ENCODE measurements at places on chromosomes 11 and 22. TPM values are rescaled to one million over a fixed set of nuclear protein-coding genes. Genes with fewer than 3 reads are reported as not detected.

- H3K4me1 ChIP-seq, result no peaks in the 10 kb centered on the region
- H3K27me3 ChIP-seq, result no peaks in the 10 kb centered on the region
- no peak overlapping the region for H3K27ac ChIP-seq
- no peak for DNase-seq
- H3K36me3 ChIP-seq, result no peaks in the 10 kb centered on the region
- H3K4me3 ChIP-seq, result no peak overlapping the region
Observed at GRCh38 chr11:12769834-12770345, 95.7 kb downstream of the TEAD1 start.

GRCh38 chr22:32849501-32849900 is 48.0 kb downstream of the TIMP3 start:
- no peaks in the 10 kb centered on the region for H3K4me1 ChIP-seq
- no peak overlapping the region for H3K27ac ChIP-seq
- no peaks in the 10 kb centered on the region for H3K27me3 ChIP-seq
- H3K36me3 ChIP-seq, result no peaks in the 10 kb centered on the region

DNA sequence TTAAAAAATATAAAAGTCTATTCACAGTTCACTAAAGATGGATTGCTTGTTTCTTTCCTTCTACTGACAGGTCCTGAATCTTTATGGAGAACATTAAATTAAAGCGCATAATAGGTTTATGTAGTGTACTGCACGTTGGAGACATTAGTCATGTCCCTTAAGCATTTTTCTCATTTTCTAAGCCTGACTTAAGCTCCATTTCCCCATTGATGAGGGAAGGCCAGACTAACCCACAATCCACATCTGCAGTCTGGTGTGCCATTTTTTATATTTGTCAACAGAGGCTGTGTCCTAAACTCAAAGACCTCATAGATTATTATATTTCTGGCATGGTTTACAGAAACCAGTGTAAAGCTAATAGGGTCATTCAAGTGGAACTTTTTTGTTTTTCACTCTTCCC is 39.9 kb downstream of the CADM1 start:
- H3K27ac ChIP-seq, result no peak overlapping the region
- H3K4me1 ChIP-seq, result no peaks in the 10 kb centered on the region
- no peaks in the 10 kb centered on the region for H3K27me3 ChIP-seq
- DNase-seq, result no peak
- H3K36me3 ChIP-seq, result no peaks in the 10 kb centered on the region
- no peak overlapping the region for H3K4me3 ChIP-seq

DNA sequence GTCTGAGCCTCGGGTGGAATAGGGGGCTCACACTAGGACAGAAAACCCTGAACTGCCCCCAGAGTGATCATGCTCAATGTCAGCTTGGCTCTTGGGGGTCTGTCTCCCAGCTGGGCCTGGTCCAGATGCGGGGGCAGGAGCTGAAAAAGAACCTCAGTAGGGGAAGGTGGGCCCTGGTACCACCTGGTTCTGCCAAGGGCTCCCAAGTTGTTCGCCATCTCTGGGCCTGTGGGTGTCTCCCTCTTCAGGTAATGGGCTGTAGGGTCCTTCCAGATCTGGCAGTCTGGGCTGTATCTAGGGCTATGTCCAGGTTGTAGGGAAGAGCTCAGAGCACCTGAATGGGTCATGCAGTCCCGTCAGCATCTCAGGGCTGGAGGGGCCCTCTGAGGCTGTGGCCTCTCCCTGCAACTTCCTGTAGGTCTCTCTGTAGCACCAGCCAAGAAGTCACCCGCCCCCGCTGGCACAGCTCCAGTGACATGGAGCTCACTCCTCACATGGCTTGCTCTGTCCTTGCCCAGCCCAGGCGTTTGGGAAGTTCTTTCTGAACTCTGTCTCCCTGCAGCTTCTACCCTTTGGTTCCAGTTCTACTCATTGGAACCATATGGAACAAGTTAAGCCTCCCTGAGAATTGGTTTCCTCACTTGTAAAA is 33.0 kb upstream of the SOX10 start:
- no peak overlapping the region for H3K27ac ChIP-seq
- H3K36me3 ChIP-seq, result no peaks in the 10 kb centered on the region
- H3K27me3 ChIP-seq, result no peaks in the 10 kb centered on the region
- no peak for DNase-seq
- H3K4me1 ChIP-seq, result no peaks in the 10 kb centered on the region

DNA sequence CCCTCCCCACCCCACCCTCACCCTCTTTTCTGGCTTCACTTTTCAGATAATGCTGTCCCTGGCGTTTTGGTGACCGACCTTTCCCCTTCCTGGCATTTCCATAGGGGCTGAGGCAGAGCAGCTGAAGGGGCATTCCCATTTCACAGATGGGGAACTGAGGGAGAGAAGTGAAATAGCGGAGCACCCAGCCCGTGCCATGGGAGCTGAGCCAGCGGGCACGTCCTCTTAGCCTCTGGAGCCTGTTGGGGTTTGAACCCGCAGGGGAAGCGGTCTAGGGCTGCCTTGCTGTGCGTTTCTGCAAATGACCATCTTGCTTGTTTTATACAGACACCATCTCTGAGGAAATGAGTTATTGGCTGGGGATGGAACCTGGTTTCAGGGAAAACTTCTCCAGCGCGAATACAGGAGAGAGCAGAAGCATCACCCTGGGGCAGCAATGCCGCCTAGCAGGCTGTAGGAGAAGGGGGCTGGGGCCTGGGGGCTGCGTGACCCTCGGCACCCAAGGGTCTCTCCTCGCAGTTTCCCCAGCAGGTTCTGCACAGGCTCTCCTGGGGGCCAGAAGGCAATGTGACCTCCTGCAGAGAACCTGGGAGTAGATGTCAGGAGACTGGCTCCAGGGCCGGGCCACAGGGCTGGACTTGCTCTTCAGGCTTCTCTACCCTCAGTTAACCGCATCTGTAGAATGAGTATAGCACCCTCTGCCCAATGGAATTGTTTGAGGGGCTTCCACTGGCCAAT is 1.5 kb downstream of the PTPRJ start:
- H3K36me3 ChIP-seq, result no peaks in the 10 kb centered on the region
- H3K27ac ChIP-seq, result peak overlapping the region; percentile 87
- H3K4me1 ChIP-seq, result peaks cover 59% of the 10 kb centered on the region
- H3K4me3 ChIP-seq, result peak overlapping the region; percentile 92
- H3K27me3 ChIP-seq, result no peaks in the 10 kb centered on the region
- peak; percentile 88 for DNase-seq

DNA sequence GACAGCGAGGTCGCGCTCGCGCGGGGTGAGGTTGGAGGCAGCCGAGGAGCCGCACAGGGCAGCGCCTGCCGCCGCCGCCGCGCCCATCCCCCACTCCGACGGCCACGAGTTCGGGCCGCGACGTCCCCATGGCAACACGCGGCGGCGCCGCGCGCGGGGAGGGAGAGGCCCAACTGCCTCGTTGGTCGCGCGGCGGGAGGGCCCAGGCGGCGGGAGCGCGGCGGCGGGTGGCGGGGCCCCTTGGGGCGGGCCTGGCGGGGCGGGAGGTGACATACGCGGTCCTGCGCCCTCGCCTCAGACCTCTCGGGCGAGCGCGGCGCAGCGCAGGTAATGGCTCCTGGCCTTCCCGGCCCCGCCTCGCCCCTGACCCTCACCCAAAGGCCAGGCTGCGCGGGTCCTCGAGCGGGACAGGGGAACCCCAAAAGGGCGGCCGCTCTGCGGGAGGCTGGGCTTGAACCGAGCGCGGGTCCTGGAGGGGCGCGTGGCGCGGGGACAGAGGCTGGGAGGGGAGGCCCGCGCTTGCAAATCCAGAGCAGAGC is at the start of gene DEUP1:
TSS of gene DEUP1 (plus strand) at position 297 of the 539 bp plus-strand sequence. CDS start 1,518 bp downstream, outside the sequence.
- DNase-seq, result peak; percentile 72
- H3K4me3 ChIP-seq, result peak within 1 kb of the TSS; percentile 17
- H3K4me1 ChIP-seq, result no peaks in the 10 kb centered on the region
- no peak within 1 kb of the TSS for H3K27ac ChIP-seq
- H3K27me3 ChIP-seq, result peaks cover 10% of the 10 kb centered on the region

- H3K27ac ChIP-seq, result no peak overlapping the region
- H3K36me3 ChIP-seq, result no peaks in the 10 kb centered on the region
- no peaks in the 10 kb centered on the region for H3K4me1 ChIP-seq
- H3K4me3 ChIP-seq, result no peak overlapping the region
- H3K27me3 ChIP-seq, result no peaks in the 10 kb centered on the region
Observed at GRCh38 chr11:100929377-100929776, 200.2 kb downstream of the PGR start.

- no peak overlapping the region for H3K4me3 ChIP-seq
- DNase-seq, result peak; percentile 93
- H3K36me3 ChIP-seq, result no peaks in the 10 kb centered on the region
- no peaks in the 10 kb centered on the region for H3K27me3 ChIP-seq
- H3K27ac ChIP-seq, result peak overlapping the region; percentile 85
Observed at GRCh38 chr22:22928666-22929380, 41.2 kb downstream of the IGLL5 start.

GRCh38 chr11:75816561-75817239 is 1.7 kb downstream of the UVRAG start:
- no peaks in the 10 kb centered on the region for H3K27me3 ChIP-seq
- H3K27ac ChIP-seq, result peak overlapping the region; percentile 93
- H3K4me1 ChIP-seq, result peaks cover 75% of the 10 kb centered on the region
- no peaks in the 10 kb centered on the region for H3K36me3 ChIP-seq
- H3K4me3 ChIP-seq, result peak overlapping the region; percentile 69
- DNase-seq, result no peak

- H3K4me3 ChIP-seq, result no peak overlapping the region
- H3K27ac ChIP-seq, result no peak overlapping the region
- DNase-seq, result no peak
- H3K36me3 ChIP-seq, result no peaks in the 10 kb centered on the region
- no peaks in the 10 kb centered on the region for H3K27me3 ChIP-seq
Observed at GRCh38 chr11:61602775-61603569, 22.1 kb upstream of the SYT7 start.

DNA sequence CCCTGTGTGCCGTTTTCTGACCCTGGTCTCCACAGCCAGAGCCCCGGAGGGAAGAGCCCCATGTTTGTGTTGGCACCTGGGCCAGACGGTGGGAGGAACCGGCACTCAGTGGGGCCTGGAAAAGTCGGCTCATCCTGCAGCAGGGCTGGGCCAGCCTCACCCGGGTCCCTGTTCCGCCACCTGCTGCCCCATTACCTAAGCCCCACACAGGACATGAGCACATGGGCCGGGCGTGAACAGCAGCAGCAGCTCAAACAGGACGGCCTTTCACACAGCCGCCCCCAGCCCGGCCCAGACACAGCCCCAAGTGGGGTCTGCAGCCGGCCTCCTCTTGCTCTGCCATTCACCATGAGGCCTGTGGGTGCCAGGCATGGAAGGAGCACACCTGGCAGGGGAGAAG is 302.4 kb downstream of the MN1 start:
- no peaks in the 10 kb centered on the region for H3K4me1 ChIP-seq
- no peak overlapping the region for H3K27ac ChIP-seq
- no peak for DNase-seq
- no peaks in the 10 kb centered on the region for H3K36me3 ChIP-seq
- no peaks in the 10 kb centered on the region for H3K27me3 ChIP-seq

- no peak overlapping the region for H3K4me3 ChIP-seq
- no peaks in the 10 kb centered on the region for H3K36me3 ChIP-seq
- H3K27me3 ChIP-seq, result no peaks in the 10 kb centered on the region
Observed at GRCh38 chr11:95375886-95376285, 144.9 kb upstream of the SESN3 start.

DNA sequence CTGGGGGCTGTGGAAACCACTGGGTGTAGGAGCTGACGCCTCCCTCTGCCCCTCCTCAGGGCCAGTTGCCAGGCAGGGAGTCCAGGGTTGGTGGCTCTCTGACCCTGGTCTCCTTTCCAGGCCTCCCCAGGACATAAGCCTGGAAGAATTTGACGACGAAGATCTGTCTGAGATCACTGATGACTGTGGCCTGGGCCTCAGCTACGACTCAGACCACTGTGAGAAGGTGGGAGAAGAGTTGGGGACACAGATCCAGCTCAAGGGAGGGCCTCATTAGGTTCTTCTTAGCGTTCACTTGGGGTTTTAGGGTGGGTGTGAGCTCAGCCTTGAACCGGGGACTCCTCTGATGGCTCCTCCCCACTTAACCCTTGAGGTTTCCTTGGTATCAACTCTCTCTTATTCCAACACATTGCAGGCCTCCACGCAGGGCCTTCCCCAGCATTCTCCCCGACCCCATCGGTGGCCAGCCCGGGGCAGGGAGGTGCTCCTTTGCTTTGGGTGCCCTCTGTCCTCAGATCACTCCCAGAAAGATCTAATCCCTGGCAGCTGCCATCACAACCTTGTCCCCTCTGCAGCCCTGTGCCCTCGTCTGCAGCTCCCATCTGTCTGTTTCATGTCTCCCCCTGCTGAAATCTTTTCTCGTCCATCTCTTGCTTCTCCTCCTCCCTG is 1.2 kb downstream of the MAPK8IP2 start:
- H3K36me3 ChIP-seq, result no peaks in the 10 kb centered on the region
- no peak for DNase-seq
- H3K27me3 ChIP-seq, result peaks cover 88% of the 10 kb centered on the region
- H3K4me3 ChIP-seq, result no peak overlapping the region

DNA sequence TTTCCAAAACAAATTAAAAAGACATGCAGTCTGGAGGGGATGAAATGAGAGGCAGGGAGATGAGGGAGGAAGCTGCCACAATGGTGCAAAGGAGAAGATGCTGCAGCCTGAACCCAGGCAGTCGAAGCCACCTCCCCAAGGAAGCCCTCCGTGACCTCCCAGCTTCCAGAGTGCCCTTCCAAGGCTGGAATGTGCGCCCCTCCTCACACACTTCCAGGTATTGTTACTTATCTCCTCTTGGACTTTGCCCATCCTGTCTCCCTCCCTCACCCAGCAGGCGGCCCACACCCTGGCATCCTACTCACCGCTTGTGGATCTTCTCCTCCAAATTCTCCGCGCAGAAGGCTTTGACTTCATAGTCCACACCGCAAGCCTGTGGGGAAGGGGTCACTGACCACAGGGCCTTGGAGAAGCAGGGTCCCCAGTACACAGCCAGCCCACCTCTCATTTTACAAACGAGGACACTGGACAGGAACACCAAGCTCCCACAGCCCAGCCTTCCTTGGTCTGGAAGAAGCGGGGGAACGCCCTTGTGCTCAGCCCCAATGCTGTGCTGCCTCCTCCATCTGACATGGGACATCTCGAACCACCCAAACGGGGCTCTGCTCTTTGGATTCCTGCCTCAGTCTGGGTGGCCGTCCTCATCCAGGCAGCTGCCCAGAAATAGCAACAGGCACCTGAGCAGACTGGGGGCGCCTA is 40.3 kb downstream of the TPBGL start:
- H3K4me1 ChIP-seq, result peaks cover 42% of the 10 kb centered on the region
- peak overlapping the region; percentile 41 for H3K27ac ChIP-seq
- H3K27me3 ChIP-seq, result no peaks in the 10 kb centered on the region
- peak; percentile 76 for DNase-seq
- H3K4me3 ChIP-seq, result no peak overlapping the region
- peaks cover 57% of the 10 kb centered on the region for H3K36me3 ChIP-seq

Gene OR9G1
- not detected for total RNA-seq

Gene PIH1D2
- total RNA-seq, result 1.5 TPM

Gene PITPNM1
- 58.0 TPM for total RNA-seq

Gene OR8A1
- not detected for total RNA-seq

Gene NPTXR
- 3.8 TPM for total RNA-seq

All from spleen (tissue), 13 donors.